Metanephros (tissue), 2 donors: ENCODE measurements at places on chromosomes 13 and 19. TPM values are rescaled to one million over a fixed set of nuclear protein-coding genes. Genes with fewer than 3 reads are reported as not detected.

Gene EPS8L1
- 32.5 TPM for total RNA-seq

Gene METTL21C
- total RNA-seq: 0.82 TPM

Gene MYO16
- 4.7 TPM for total RNA-seq

Gene SLC25A41
- 0.53 TPM for total RNA-seq

Gene SYNGR4
- not detected for total RNA-seq

Gene CFAP97D2
- not detected for total RNA-seq

Gene CYP2A7
- not detected for total RNA-seq

Gene SMIM44
- 0.99 TPM for total RNA-seq

Gene NALCN
- total RNA-seq: 1.1 TPM

Gene ZBTB32
- not detected for total RNA-seq

Gene CLDND2
- not detected for total RNA-seq

Gene KASH5
- total RNA-seq: not detected

Gene SPRED3
- 0.23 TPM for total RNA-seq

Gene FSD1
- 2.9 TPM for total RNA-seq

Gene ATP4B
- total RNA-seq: 0.41 TPM

Gene ADGRE3
- 1.3 TPM for total RNA-seq

Gene ZNF682
- 11.8 TPM for total RNA-seq

Gene CNOT3
- 11.9 TPM for total RNA-seq

Gene SMIM24
- total RNA-seq: 34.7 TPM

Gene LHB
- total RNA-seq: 1.1 TPM

Gene ZDHHC20
- total RNA-seq: 51.6 TPM
